Activated CD8-positive, alpha-beta T cell treated with anti-CD3 and anti-CD28 coated beads for 36 hours (primary cell): ENCODE measurements at places on chromosomes 16 and 17.

- DNase-seq = no peak
Observed at GRCh38 chr16:12419151-12419550, 384.5 kb downstream of the CPPED1 start.

- DNase-seq = no peak
Observed at GRCh38 chr16:18037051-18037450, 299.5 kb downstream of the NPIPA8 start.

DNA sequence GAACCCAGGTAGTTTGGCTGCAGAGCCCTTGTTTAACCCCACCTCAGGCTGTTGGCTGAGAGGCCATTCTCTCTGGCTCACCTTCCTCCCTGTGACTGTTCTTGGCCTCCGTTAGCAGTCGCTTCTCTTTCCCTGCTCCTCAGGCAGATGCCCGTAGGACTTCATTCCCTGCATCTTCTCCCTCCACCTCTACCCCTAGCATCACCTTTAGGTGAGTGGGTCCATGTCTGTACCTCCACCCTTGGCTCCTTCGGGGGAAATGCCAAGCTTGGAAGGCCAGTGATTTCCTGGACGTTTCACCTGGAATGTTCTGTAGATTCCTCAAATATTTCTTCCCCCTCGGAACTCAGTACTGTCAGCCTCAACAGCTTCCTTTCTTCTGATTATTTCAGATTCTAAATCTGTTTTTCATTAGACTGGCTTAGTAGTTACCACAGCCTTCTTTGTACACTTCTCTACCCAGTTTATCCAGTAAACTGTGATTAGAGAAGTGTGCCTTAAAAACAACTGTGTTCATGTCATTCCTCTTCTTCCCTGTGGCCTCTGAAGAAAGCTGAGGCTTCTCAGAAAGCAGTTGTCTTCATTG, 227.9 kb downstream of the MSI2 start:
- no peak for DNase-seq

DNA sequence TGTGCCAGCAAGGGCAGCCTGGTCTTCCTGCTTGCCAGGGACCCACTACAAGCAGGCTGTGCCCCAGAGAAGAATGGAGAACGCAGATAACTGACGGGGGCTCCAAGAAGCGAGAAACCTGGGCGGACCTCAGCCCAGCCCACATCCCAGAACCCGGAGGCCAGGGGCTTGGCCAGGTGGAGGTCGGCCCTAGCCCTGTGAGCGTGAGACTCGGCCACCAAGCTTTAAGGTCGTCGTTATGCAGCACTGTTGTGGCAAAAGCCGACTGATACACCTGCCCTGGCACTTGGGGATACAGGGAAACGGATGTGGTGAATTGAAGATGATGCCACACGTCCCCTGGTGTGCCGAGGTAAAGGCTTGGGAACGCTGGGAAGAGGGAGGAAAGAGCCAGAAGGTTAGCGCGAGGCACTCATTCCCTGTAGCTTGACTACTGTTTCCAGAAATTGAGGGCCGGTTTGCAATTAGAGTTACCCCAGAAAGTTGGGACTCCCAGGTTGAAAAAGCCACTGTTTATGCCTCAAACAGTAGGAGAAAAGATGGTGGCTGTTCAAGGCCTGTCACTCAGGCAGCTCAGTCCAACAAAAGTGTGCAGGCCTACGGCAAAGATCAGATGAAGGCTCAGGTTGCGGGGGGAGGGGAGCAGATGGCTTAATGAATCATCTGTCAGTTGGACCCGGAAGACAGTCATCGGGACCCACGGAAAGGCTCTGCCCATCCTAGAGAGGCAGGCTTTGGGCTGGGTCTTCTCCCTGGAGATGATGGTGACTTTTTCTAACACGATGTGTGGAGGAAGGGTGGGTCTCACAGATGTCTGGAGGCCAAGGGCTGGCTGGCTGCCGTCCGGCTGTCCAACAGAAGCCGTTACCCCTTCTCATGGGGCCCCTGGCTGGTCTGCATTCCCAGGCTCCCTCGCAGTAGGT, 45.6 kb upstream of the BAHCC1 start:
- no peak for DNase-seq

GRCh38 chr17:79850571-79851460, 11.6 kb upstream of the CBX4 start:
- peak; percentile 57 for DNase-seq

- no peak for DNase-seq
Observed at GRCh38 chr17:28773736-28774135, 29.9 kb downstream of the TRAF4 start.

- no peak for DNase-seq
Observed at GRCh38 chr17:13036751-13037150, 18.9 kb upstream of the ELAC2 start.

DNA sequence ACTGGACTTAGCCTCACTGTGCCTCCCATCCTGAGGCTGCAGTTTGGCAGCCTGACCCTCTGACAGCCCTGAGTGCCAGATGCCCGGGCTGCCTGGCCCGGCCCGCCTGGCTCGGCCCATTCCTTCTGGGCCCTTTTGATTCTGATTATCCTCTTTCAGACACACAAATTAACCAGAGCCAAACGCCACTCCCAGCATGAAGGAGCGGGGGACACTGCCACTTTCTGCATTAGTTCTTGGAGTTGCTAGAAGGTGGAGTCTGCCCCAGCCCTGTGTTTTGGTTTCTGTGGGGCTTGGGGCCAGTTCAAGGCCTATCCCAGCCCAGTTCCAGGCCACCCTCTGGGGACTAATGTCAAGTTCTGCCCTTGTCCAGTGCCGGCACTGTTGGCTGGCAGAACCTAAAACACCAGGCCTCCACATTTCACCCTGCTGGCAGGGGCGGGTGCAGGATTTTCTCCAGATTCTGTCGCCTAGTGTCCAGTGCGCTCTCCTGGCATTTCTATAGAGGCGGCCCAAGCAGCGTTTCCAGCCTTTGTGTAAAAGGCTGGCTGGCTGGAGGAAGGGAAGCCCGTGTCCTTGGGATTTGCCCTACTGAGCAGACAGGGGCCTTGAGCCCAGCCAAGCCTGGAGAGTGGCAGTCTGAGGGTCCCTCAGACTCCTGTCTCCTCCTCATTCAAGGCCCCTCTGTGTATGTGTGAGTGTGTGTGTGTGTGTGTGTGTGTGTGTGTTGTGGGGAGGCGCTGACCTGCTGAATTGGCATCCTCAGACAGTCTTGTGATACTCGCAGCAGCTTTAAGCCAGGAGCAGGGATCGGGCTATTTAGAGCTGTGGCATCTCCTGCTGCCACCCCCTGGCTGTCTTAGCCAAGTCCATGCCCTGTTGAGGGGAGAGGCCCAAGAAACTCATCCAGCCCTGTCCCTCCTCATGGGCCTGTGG, 21.4 kb downstream of the PLCD3 start:
- no peak for DNase-seq

DNA sequence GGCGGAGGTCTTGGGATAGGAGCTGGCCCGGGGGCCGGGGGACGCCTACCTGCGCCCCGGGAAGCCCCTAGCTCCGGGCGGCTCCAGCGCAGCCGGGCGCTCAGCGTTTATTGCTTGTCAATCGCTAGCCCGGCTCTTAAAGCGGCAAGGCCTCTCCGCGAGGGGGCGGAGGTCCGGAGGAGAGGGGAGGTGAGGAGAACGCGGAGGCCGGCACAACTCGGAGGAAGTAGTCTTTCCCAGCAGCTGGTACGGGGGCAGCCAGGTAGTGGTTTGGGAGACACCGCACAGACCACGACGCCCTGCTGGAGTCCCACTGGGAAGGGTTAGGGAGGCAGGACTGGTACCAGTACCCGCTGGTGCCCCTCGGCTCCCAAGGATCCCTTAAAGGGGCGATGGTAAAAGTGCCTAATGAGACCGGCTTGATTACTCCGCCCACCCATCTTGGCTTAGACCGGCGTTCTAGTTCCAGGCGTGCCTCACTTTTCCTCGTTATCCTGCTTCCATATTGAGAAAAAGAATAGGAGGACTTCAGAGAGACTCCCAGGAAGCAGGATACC, at the start of gene MPP2:
Gene MPP2, minus strand, starts transcription at position 112 of the 557 bp plus-strand sequence. CDS start 3,076 bp downstream, outside the sequence.
- DNase-seq = peak; percentile 80

GRCh38 chr16:80580109-80580832, 39.5 kb downstream of the DYNLRB2 start:
- peak; percentile 89 for DNase-seq

- DNase-seq = no peak
Observed at GRCh38 chr17:77888242-77889134, 70.0 kb upstream of the TNRC6C start.

DNA sequence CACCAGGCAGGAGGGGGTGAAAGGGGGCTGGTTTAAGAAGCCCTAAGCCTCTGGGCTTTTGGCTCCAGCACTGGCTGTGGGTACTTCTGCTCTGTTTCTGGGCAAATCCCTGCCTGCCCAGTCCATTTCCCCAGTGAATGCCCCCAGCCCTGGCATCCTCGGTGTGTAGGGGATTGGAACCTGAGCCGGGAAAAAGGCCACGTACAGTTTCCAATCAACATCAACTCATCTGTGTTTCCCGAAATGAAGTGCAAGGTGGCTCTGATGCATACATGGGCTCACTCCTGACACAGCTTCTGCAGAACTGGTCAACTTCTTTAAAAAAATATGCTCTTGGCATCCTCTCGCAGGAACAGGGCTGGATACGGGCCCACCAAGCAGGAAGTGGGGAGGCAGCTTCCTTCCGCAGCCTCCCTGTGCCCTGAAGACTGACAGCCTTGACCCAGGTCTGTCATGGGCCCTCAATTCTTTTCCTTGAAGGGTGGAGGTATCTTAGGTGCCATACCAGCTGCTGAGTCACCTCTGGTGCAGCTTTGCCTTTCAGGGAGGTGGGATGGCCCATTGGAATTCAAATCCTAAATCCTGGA, 73.3 kb downstream of the N4BP1 start:
- peak; percentile 20 for DNase-seq

DNA sequence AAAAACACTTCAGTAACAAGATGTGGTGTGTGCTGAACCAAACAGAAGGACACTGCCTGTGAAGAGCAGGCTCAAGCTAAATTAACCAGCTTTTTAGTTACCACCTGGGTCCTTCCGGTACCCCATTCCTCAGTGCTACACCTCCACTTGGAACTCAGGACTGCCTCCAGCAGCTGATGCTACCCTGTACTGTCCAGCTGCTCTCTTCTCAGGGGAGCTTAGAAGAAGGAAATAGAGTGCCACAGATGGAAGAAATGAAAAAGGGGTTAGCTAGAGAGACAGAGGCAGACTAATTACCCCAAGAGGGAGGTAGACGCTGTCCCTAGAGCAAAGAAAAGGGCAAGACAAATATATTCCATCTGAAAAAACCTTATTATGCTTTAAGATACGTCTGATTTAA, 5.7 kb downstream of the MED13 start:
- DNase-seq = no peak

GRCh38 chr16:4385789-4386450, 14.3 kb downstream of the VASN start:
- no peak for DNase-seq

DNA sequence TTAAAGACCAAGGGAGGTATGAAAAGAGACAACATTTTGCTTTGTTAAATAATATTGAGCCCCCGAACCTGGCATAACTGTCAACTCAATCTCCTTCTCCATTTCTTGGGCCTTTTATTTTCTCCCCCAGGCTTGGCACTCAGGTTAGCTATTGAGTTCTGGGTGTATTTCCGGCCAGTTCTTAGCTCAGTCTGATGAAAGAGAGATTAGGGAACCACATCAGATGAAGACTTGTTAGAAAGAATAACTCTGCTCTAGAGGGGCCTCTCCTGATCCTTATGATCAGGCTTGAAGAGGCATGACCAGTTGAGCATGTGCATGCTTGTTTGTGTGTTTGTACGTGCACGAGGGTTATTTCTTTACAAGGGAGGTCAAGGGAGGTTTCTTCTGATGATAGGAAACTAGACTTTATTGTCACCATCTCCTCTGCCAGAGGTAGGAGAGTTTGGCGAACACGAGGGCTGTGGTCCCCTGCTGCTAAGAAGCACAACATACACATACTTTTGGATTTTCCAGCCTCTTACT, 29.2 kb upstream of the HS3ST2 start:
- no peak for DNase-seq

DNA sequence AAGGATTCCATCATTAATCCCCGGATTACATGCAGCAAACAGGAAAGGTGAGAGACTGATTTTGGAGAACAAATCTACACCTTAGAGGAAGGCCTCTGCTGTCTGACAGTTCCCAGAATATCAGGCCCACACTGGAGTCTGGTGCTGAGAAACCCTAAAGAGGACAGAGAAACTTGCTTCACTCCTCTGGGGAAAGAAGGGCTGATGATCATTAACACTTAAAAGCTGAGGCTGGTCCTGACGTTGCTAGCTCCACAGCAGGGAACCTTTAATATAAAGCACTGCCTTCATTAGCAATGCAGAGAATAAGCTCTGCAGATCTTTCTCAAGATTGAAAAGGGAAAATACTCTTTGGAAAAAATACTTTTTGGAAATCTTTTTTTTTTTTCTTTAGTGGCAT, 1472.4 kb upstream of the GOT2 start:
- no peak for DNase-seq

DNA sequence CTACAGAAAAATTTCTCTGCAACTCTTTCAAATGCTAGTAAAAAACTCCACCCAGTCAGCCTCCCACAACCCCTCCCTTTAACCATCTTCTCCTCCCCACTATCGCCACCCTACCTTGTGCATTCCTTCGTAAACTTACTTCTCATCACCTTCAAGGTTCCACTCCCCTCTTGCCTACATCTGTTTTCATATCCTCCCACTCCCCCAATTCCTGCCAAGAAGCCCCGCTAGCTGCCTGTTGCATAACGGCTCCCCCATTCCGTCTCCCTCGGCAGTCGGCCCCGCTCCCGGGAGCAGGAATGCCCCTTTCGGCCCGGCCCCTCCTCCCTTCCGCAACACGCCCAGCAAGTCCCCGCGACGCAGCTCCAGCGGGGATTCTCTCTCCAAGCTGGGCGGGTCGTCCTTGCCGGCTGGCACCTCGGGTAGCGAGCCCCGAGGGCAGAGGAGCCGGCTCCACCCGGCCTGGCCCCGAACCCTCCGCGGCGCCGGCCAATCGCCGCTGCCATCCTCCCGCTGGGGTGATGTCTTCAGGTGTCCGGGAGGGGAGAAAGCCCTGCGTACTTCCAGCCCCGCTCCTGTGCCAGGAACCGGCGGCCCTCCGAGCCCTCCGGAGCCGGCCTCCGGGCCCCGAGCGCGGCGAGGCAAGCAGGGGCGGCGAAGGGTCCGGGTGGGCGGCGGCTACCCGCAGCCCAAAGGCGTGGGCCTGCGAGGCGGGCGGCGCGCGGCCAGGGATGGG, 1.5 kb downstream of the PHLPP2 start:
- peak; percentile 61 for DNase-seq

DNA sequence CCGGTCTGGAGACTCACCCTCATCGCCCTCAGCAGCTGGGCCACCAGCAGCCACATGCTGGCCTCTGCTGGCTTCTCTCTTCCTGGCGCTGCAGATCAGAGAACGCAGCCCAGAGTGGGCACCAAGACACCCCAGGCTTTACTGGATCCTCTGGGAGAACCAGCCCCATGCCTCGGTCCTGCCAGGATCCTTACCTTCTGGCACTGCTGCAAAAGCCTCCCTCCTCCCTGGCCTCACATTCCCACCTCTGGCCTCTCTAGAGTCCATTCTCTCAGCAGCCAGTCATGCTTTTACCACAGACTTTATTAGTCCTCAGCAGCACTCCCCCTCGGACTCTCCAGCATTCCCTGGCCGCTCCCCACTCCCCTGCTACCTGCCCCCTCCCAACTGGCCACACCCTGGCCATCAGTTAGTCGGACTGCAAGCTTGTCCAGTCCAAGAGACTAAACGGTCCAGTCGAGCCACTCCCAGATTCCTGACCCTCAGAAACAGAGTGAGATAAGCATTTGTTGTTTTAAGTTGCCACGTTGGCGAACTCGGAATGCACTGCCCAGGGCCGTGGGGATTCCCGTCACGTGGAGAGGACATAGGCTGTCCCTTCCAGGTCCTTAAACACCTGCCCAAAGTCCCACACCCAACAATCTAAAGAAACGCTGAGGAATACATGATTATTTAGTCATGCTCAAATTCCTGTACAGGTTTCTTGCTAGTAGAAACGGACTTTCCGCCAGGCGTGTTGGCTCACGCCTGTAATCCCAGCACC, 5.9 kb upstream of the SPG7 start:
- no peak for DNase-seq
